Stimulated activated effector memory CD8-positive, alpha-beta T cell treated with anti-CD3 and anti-CD28 coated beads, Interleukin-12 subunit alpha, Interleukin-12 subunit beta, amount 100 ng/mL, for 72 hours (primary cell): ENCODE measurements at places on chromosomes 5 and 9.

DNA sequence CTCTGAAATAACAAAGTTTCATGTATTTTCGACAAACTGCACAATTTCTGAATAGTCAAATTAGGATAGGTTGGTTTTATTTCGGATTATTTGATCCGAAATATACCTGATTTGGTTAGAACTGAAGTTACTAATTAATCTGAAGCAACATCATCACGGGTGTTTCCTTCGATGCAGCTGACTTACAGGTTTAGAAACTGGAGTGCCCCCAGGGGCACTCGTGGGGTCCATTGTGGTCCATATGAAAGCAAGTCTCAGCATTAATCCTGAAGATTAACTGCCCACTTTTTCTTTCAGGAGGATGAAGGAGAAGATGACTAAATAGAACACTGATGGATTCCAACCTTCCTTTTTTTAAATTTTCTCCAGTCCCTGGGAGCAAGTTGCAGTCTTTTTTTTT is 5.3 kb downstream of the SET start:
- no peak for DNase-seq

- DNase-seq, result no peak
Observed at GRCh38 chr5:151204051-151204450, 19.8 kb downstream of the CCDC69 start.

DNA sequence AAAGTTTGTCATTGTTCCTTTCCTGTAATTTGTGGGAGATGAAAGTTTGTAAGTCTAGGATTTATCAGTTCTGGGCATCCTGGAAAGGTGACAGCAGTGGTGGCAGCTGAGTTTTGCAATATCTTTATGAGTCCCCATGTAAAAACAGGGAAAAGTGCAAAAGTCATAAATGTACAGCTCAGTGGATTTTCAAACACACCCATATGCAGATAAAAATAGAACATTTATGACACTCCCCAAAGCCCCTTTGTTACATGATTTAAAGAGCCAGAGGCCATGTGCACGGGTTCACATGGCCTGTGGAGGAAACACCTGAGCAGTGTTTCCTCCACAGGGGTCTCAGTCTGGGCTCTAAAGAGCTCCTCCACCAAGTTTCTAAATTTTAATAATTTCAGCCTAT is 6.3 kb downstream of the TMEM38B start:
- DNase-seq, result no peak

DNA sequence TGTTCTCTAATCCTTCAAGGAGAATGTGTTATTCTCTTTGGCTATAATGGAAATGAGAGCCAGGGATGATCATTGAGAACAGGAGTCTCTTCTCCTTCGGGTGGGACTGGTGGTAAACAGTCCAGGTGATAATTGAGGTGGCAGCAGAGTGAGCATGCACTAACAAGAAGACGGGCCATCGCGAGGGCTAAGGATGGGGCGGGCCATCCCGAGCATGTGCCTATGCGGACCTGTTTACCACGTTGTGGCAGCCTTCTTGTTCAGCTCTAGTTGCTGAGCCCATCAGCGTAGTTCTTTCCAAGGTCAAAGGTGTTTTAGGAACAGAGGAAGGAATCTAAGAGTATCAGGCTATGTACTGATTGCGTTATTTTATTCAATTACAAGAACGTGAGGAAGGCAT is 180.1 kb downstream of the SMARCA2 start:
- no peak for DNase-seq

DNA sequence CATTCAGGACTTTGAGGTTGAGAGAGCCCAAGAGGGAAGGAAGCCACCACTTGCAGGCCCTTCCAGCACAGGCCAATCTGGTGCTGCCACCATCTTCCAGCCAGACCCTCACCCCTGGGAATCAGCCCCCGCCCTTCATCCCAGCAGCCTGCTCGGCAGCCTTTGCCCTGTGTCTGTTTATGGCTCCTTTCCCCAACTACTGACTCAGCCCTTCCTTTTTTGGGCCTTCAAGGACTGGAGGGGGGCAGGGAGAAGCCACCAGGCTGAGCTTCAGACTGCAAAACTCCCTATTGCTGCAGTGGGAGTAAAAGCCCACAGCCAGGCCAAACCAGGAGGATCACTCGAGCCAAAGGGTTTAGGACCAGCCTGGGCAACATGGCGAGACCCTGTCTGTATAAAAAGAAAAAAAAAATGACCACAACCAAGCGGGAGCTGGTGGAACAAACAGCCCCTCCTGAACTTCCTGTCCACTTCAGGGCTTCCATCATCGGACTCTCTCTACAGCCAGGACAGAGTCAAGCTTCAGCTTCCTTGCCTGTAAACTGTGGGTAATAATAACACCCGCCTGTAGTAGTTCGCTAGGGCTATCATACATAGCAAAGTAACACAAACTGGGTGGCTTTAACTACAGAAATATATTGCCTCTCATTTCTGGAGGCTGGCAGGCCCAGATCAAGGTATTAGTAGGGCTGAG is 85.9 kb upstream of the IL17B start:
- DNase-seq, result no peak

GRCh38 chr5:113487416-113487780 is 855 bp downstream of the MCC start:
- no peak for DNase-seq

- peak; percentile 7 for DNase-seq
Observed at GRCh38 chr5:173499471-173500212, 116.8 kb downstream of the BOD1 start.

DNA sequence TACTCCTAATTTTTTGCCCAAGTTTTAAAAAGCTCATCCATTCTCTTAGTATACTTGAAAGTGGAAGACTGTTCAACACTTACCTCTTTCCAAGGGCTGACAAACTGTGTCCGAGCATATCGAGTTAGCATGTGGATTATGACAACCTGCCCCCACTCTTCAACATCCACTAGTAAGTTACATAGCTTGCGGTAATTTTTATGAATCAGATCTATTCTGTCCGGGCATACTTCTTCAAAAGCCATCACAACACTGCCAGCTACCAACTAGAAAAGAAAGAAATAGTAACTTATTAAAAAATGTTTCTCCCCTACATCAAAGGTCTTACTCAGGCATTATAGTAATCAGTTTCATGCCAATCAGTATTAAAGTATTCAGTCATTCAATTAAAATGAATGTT is 78.5 kb downstream of the AP3B1 start:
- DNase-seq, result no peak

DNA sequence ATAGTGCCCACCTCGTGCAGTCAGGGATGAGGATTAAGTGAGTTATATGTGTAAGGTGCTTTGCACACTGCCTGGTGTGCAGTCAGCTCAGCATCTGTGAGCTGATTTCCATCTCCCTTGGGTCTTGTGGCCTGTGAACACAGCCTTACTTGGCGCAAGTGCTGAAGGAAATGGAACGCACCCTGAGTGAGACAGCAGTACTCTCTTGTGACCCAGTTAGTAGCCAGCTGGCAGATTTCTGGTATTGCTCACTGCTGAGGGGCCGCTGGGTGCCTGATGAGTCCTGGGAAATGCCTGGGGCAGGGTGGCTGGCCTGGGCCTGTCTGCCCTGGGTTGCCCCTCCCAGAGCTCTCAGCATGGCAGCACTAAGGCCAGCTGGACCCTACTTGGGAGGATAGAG is 90.9 kb upstream of the BOD1 start:
- no peak for DNase-seq

- no peak for DNase-seq
Observed at GRCh38 chr5:72234265-72234700, 85.8 kb downstream of the MRPS27 start.
